ENCODE measurements at places on chromosomes 12 and 14. TPM values are rescaled to one million over a fixed set of nuclear protein-coding genes. Genes with fewer than 3 reads are reported as not detected.
A peak's percentile ranks its signal among the peaks of the same experiment; 100 is the strongest.

DNA sequence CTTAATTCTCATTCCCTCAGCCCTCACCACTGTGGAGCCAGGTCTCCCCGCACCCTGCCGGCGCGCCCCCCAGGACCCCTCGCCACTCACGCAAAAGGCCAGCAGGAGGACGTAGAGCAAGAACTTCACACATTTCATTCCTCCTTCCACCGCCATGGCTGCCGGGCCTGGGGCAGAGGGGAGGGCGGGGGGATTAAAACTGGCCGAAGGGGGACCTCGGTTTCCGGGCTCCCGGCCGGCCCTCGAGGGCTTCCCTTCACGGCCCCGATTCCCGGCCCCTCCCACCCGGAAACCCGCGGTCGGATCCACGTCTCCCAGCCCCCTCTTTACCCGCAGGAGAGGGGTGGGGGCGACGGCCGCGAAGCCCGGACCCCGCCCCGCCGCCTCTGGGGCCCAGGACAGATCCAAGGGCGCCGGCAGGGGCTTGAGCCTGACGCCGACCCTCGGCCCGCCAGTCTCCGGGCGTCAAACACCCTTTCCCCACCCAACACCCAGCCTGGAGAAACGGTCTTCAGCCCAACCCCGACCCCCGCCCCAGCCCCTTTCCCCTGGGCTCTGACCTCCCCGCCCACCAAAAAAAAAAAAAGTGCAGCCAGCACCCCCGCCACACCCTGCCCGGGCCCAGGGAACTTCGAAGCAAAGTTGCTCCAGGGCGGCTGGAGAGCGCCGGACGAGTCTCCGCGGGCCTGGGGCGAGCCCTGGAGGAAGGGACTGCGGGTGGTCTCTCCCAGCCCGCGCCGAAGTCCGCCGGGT, 447 bp downstream of the CD63 start:
- peak overlapping the region; percentile 86 for H3K4me3 ChIP-seq
- no peaks in the 10 kb centered on the region for H3K27me3 ChIP-seq
- no peak for DNase-seq
- peaks cover 43% of the 10 kb centered on the region for H3K4me1 ChIP-seq

DNA sequence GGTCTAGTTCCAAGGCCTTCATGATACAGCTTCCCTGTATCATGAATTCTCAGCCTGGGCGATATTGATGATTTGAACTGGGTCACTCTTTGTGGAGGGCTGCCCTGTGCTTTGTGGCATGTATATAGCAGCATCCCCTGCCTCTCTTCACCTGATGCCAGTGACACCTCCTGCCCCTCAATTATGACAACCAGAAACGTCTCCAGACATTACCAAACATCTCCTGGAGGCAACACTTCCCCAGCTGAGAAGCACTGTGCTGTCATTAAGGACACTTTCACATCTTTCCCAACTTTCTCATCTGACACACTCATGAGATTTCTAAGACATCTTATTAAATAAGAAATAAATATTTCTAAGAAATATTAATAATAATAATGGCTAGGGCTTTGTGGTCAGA, 315.3 kb downstream of the BCL11B start:
- DNase-seq = no peak
- H3K4me3 ChIP-seq = no peak overlapping the region
- no peak overlapping the region for H3K27ac ChIP-seq
- no peaks in the 10 kb centered on the region for H3K27me3 ChIP-seq

DNA sequence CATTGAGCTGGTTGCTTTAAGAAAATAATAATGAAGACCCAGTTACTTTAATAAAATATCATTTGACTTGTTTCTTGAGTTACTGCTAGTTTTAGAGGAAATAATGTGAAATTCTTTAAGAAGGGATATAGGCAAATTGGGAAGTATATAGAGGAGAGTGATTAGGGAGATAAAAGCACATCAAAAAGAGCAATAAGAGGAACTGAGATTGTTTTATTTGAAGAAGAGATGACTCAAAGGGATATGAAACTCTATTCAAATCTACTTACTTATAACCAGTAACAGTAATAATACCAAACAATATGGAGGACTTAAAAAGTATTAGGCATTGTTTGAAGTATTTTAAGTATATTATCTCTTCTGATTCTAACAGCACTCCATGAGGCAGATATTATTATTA, 37.1 kb downstream of the LRRK2 start:
- no peak for DNase-seq
- no peak overlapping the region for H3K4me3 ChIP-seq
- H3K27ac ChIP-seq = no peak overlapping the region
- no peaks in the 10 kb centered on the region for H3K36me3 ChIP-seq

DNA sequence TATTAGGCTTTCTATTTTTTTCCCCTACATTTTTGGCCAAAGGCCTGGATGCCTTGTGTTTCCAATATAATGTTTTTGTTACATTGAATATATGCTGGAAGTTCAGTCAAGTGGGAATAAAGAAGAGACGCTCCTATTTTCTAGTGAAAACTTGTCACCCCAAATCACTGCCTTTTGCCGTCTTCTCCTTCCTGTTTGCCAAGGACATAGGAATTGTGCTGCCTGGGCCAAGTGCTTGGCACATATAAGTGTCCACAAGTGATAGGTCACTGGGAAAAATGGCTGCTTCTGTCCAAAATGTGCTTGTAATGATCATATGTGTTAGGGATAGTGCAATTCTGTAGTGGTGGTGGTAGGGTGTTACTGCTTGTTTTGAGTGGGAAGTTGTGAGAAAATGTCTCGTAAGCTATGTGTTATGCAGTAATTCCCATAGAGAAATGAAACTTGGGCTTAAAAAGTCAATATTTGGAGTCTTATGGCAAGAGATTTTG, 11.6 kb upstream of the KCNJ8 start:
- H3K36me3 ChIP-seq = no peaks in the 10 kb centered on the region
- no peaks in the 10 kb centered on the region for H3K4me1 ChIP-seq
- no peak for DNase-seq
- no peak overlapping the region for H3K4me3 ChIP-seq
- H3K27ac ChIP-seq = no peak overlapping the region

DNA sequence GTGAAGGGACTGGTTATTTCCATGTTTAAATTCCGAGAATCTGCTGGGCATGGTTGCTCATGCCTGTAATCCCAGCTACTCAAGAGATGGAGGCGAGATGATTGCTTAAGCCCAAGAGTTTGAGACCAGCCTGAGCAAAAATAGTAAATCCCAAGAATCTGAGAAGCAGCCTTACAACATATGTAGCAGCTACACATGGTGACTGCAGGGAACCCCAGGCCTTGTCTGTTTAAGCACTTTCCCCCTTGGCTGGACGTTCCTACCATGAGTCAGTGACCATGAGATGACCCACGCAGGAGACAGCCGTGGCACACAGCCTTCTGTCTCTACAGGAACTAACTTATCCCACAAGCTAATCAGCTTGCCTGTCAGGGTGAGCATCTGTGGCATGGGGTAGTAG, 5.5 kb upstream of the SLC24A4 start:
- H3K4me1 ChIP-seq = no peaks in the 10 kb centered on the region
- no peak for DNase-seq
- peaks cover 16% of the 10 kb centered on the region for H3K27me3 ChIP-seq
- no peak overlapping the region for H3K27ac ChIP-seq

DNA sequence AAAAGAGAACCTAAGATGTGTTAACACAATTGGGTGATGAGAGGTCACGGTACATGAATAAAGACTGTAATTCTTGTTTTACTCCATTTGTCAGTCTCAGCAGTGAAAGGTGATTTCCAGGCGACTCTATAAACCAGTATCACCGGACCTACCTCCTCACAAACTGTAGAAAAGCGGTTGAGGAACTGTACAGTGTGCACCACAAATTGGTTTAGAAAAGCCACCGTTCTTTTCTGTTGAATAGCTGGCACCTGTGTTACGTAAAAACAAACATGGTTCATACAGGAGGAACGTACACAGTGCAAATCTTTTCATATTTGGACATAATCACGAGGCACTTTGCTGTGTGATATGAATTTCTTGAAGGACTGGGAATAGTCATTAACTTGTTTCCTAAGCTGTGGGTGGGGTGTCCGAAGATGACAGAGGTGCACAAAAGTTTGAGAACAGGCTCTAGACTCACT, 663 bp downstream of the WASHC3 start:
- no peak for DNase-seq
- no peaks in the 10 kb centered on the region for H3K27me3 ChIP-seq
- H3K27ac ChIP-seq = peak overlapping the region; percentile 94
- H3K4me1 ChIP-seq = peaks cover 19% of the 10 kb centered on the region
- H3K4me3 ChIP-seq = peak overlapping the region; percentile 88

DNA sequence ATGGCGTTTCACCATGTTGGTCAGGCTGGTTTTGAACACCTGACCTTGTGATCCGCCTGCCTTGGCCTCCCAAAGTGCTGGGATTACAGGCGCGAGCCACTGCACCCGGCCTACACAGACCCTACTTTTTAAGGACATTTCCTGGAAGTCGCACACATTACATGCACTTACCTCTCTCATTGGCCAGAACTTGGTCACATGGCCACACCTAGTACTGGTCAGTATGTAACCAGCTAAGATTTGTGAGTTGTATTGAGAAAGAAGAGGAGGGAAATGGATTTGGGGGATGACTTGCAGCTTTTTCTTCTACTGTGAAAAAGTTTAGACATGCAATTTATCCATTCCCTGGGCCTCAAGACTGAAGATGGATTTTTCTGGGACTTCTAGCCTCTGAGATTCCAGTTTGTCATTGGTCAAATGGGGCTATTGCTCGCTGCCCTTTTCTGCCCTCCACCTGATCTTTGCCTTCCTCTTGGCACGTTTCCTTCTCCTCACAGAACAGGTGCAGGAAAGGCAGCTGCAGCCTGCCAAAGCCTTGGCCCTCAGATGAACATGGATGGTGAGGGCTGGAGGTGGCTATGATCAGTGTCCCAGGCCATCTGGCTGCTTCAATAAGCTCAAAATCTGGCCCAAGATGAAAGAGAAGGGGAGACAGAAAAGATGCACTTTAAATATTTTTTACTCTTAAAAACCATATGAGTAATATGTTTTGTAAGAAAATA, 7.1 kb upstream of the ZDHHC22 start:
- H3K4me3 ChIP-seq = no peak overlapping the region
- no peak for DNase-seq
- no peaks in the 10 kb centered on the region for H3K36me3 ChIP-seq
- no peak overlapping the region for H3K27ac ChIP-seq
- no peaks in the 10 kb centered on the region for H3K4me1 ChIP-seq

- H3K36me3 ChIP-seq = no peaks in the 10 kb centered on the region
- no peak overlapping the region for H3K4me3 ChIP-seq
- no peak for DNase-seq
- no peak overlapping the region for H3K27ac ChIP-seq
- H3K27me3 ChIP-seq = no peaks in the 10 kb centered on the region
These were observed 69.3 kb upstream of the FSCB start for GRCh38 chr14:44576356-44576755.

Gene RSRC2
- 339 TPM for total RNA-seq

Gene RPGRIP1
- total RNA-seq = not detected

Gene DPPA3
- total RNA-seq = not detected

Gene MMP14
- total RNA-seq = 2.9 TPM

Gene SERPINA3
- not detected for total RNA-seq

Gene AVPR1A
- not detected for total RNA-seq
